Fibroblast of villous mesenchyme (primary cell): ENCODE measurements at places on chromosomes 6 and 20. TPM values are rescaled to one million over a fixed set of nuclear protein-coding genes. Genes with fewer than 3 reads are reported as not detected.

DNA sequence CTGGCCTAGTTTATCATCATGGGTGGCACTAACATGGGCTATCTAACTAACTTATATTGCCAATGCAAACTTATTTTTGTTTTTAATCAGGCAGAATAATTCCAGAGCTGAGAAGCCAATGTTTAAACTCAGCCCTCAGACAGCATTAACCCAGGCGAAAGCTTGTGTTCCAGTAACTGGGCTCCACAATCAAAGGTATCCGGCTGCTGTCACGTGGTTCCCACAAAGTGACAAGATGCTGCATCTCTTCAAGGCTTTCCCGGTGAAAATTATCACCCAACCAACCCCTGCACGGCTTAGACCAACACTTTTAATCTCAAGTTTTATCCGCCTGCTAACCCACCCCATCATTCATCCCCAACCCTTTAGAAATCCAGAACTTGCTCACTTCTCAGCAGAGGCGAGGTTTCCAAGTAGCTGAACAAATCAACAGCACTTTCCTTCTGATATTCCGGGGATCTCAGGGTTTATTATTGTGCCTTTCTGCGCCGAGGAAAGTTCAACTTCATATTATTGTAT, 885 bp downstream of the MTCL3 start:
- no peak for DNase-seq

DNA sequence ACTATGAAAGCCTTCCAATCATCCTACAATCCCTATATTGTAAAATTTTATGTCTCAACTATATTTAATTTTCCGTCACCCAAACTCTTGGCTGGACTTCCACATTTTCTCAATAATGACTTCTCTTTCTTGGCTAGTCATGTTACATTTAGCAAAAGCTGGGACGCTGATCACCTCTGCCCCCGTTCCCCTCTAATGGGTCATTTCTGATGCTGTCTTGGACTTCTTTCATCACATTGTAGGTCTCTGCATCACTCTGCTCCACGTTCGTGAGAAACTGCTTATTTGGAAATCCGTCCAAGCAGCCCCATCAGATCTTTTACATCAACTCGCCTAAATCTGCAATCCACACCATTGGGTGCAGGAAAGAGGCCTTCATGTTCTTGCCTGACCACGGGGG, 203.8 kb downstream of the MYLK4 start:
- DNase-seq: no peak

The PDYN gene
- total RNA-seq: not detected in 2 replicates

The RAMACL gene
- 0.43 and 0.97 TPM in 2 replicates for total RNA-seq

DNA sequence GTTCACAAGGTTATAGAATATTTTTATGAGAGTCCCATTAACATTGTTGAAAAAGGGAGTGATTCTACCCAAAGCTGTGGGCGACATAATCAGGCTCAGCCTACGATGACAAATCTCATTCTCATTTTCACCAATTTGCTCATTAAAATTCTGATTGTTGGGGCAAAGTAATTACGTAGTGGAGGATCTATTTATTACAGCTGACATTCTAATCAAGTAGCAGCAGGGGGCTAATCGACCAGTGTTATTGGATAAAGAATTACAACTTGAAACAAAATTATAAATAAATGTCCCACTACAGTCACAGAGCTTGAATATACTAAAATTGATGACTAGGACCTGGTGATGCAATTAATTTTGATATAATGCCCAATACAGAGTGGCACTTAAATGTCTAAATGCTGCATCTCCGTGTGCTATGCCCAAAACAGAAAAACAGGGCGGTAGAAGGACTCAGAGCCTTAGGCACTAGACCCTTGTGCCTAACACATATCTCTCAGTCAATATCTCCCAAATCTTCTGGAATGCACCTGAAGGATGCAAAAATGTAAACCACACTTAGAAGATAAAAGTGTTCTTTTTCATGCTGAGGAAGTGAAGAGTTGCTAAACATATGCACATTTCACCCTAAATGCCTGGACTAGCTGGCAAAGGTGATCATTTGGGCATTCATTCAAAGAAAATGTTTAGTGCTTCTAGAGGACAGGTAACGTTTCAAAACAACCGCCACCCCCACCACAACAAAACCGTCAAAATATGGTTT, 88.3 kb downstream of the CD24 start:
- no peak for DNase-seq

DNA sequence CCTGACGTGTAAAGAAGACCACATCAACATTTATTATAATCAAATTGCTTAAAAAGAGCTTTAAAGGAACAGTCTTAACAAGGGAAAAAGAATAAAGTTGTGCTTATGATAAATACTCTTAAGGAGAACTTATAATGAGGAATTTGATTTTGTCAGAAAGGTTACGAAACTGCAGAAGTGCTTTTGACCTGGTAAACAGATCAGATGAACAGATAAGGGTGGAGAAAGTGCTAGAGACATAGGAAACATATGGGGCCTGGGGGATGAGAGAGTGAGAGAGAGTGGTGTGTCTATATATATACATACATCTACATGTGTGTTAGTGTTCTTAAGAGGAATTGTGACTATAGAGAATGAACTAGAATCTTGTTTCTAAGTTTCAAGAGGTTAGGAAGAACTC, 186.2 kb upstream of the GJE1 start:
- DNase-seq: peak; percentile 31

- DNase-seq: no peak
These were observed 63.4 kb downstream of the SERAC1 start for GRCh38 chr6:158104696-158105095.

DNA sequence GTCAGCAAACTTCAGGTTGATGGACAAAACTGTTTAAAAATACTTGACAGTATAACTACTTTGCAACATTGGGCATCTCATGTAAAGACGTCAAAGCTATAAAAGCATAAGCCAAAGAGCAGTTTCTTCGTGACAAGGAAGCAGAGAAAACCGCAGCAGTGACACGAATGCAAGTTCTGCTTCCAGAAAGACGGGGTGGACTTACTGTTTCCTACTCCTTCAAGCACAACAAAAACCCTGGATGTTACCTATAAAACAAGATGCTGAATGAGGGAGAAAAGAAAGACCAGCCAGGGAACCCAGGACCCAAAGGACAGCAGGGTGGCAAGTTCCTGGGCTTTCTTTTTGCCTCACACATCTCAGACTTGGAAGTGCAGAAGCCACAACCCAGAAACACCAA, 98.0 kb downstream of the DLL1 start:
- no peak for DNase-seq

The TGM2 gene
- 1,041 and 2,020 TPM in 2 replicates for total RNA-seq

- peak; percentile 90 for DNase-seq
These were observed 39.5 kb downstream of the PIGU start for GRCh38 chr20:34637245-34638038.

DNA sequence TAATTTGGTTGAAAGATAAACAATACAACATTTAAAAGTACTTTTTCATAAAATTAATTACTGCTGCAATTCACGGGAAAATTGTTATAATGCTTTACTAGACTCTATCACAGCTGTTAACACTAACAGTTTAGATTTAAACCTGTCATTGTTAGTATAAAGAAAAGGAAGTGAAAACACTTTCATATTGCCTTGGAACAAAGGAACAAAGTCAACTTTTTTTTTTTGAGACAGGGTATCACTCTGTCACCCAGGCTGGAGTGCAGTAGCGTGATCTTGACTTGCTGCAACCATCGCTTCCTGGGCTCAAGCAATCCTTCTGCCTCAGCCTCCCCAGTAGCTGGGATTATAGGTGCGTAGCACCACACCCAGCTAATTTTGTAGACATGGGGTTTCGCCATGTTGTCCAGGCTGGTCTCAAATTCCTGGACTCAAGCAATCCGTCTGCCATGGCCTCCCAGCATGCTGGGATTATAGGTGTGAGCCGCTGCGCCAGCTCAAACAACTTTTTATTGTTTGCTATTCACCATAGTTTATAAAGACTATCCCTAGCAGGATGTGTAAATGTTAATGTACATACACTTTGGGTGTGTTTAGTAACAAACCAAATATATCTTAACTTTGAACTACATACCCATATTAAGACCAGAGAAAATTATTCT, 22.1 kb downstream of the SLC35A1 start:
- no peak for DNase-seq

The CPXM1 gene
- total RNA-seq: 7.4 and 10.8 TPM in 2 replicates

DNA sequence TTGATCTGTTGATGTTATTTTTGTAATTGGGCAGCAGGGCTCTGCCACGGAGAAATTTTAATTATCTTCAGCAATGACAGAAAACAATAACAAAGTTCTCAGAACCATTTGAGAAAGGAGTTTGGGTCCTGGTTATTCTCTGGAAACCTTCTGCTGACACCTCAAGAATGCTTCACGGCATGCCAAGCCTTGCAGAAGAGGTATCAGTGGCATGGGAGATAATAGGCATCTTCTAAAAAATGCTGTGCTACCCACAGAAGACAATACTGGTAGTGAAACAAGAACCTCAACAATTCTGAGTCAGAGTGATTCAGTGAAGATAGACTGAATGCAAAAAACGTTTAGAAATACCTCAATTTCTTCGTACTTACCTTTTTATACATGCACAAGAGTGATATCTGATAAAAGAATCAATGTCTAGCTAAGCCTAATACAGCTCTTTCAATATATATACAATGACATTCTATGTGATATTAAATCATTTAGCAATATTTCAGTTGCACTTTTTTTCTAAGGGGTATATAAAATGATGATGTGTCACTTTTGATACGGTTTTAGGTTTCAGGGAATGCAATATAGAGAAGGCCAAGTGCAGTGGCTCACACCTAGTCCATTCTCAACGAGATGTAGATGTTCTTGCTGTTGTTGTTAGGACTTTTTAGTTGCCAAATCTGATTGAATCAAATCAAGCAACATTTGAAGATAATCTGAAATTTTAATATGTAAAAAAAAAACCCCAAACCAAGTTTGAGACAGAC, 110.4 kb upstream of the COL21A1 start:
- DNase-seq: no peak

GRCh38 chr20:44573501-44573869, 8.9 kb upstream of the PKIG start:
- no peak for DNase-seq

The CEP85L gene
- 13.2 and 16.4 TPM in 2 replicates for total RNA-seq

GRCh38 chr6:154984146-154984545, 11.0 kb upstream of the TIAM2 start:
- DNase-seq: peak; percentile 50

DNA sequence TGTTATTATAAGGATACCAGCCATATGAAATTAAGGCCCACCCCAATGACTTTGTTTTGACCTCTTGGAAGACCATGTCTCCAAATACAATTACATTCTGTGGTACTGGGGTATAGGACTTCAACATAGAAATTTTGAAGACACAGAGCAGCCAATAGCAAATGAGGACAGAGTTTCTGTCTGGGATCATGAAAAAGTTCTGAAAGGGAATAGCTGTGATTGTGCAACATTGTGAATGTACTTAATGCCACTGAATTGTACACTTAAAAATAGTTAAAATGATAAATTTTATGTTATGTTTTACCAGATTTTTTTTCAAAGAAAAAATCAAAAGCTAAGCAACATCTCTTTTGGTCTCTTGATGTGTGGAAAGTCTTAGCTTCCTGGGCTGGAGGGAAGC, 27.0 kb upstream of the AGPAT4 start:
- peak; percentile 30 for DNase-seq

DNA sequence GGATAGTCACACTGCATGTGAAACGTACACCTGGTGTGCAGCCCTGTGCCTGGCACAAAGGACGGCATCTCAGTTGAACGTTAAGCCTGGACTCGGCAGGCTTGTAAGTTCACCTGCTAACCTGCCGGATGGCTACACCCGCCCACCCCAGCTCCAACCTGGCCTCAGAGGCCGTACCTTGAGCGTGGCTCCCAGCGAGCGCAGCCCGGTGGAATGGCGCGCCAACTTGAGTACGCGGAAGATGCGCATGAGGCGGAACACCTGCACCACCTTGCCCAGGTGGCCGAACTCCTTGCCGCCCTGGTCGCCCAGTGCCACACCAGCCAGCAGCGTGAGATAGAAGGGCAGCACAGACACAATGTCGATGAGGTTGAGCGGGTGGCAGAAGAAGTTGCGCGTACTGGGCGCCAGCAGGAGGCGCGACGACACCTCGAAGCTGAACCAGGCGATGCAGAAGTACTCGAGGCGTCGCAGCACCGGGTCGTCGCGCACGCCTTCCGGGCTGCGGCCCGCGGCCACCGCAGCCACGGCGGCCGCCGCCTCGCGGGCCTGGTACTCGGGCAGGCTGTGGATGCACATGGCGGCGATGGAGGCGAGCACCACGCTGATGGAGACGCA, 3.3 kb downstream of the KCNS1 start:
- DNase-seq: peak; percentile 33

The GPX5 gene
- not detected in 2 replicates for total RNA-seq

GRCh38 chr20:43022568-43022967, 167.1 kb downstream of the PTPRT start:
- DNase-seq: no peak

DNA sequence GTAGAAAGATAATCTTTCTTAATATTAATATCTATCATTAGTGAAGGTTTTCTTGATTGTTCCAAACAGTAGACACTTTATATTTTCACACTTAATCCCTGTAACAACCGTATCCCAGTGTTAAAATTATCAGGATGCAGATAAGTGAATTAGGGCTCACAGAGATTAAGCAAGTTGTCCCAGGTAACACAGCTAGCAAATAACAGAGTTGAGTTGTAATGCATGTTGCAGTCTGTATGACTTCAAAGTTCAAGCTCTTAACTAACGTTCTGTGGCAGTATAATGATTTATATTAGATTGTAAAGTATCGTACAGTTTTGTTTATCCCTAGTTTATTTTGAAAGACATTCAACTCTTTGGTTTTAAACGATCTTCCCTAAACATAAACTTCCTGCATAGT, 517.5 kb downstream of the TFAP2B start:
- no peak for DNase-seq

GRCh38 chr6:6631534-6632276, 43.2 kb downstream of the LY86 start:
- DNase-seq: peak; percentile 89

- DNase-seq: peak; percentile 39
These were observed 194.8 kb downstream of the COL9A1 start for GRCh38 chr6:70107852-70108629.

GRCh38 chr20:15700147-15700765, 873.0 kb downstream of the KIF16B start:
- DNase-seq: no peak

- DNase-seq: no peak
These were observed 681 bp downstream of the SYCP2 start for GRCh38 chr20:59932616-59933295.

The DPPA5 gene
- not detected in 2 replicates for total RNA-seq

GRCh38 chr20:33656010-33656782, 5.9 kb upstream of the C20orf144 start:
- no peak for DNase-seq

DNA sequence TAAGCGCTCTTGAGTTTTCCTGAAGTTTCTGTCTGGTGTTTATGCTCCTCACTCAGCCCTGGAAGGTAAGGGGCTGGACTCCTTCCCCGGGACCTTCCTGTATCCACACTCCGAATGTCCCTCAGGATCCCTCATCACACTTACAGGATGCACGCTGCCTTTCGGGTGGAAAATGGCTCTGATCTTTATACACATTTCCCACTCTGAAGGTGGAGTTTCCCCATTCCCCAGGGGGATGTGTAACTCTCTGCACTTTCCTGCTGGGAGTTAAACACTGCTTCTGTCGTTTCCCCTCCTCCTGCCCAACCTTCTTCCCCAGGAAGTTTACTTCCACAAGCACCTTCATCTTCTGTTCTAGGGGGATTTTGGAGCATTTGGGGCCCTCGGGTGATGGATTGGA, 17.1 kb upstream of the IGF2R start:
- DNase-seq: no peak

GRCh38 chr6:39821742-39822532, 29.8 kb downstream of the DAAM2 start:
- no peak for DNase-seq

The DAAM2 gene
- total RNA-seq: 13.8 and 16.1 TPM in 2 replicates

The ZBTB46 gene
- 13.8 and 21.3 TPM in 2 replicates for total RNA-seq

The NKX2-2 gene
- total RNA-seq: not detected in 2 replicates
